ENCODE measurements at places on chromosomes 13 and 19. TPM values are rescaled to one million over a fixed set of nuclear protein-coding genes. Genes with fewer than 3 reads are reported as not detected.
A peak's percentile ranks its signal among the peaks of the same experiment; 100 is the strongest.

GRCh38 chr13:62356977-62357376 is 941.3 kb upstream of the PCDH20 start:
- H3K27me3 ChIP-seq = no peaks in the 10 kb centered on the region
- no peak overlapping the region for H3K27ac ChIP-seq
- DNase-seq = no peak
- no peaks in the 10 kb centered on the region for H3K36me3 ChIP-seq
- no peaks in the 10 kb centered on the region for H3K4me1 ChIP-seq

GRCh38 chr13:83882606-83882959 is 309 bp upstream of the SLITRK1 start:
- no peaks in the 10 kb centered on the region for H3K36me3 ChIP-seq
- no peak overlapping the region for H3K27ac ChIP-seq
- peaks cover 33% of the 10 kb centered on the region for H3K27me3 ChIP-seq
- H3K4me3 ChIP-seq = no peak overlapping the region
- H3K4me1 ChIP-seq = peaks cover 9% of the 10 kb centered on the region

DNA sequence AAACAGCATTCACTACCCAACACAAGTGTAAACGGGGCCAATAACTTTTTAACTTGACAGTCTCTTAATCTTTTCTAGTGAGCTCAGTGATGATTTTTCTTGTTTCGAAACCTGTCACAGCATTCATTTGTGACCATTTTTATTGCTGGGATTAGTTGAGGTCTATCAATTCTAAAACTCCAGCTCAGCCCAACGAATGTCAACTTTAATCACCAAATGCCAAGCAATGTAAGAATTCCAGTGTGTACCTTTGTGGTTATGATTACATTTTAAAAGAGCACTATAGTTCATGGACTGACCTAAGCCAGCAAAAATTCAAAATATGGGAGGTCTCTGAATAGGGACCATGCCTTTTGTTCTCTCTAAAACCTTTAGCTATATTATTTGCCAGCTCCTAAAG is 694.3 kb upstream of the SGCG start:
- DNase-seq = no peak
- H3K36me3 ChIP-seq = no peaks in the 10 kb centered on the region
- H3K4me1 ChIP-seq = no peaks in the 10 kb centered on the region
- H3K27me3 ChIP-seq = no peaks in the 10 kb centered on the region
- H3K27ac ChIP-seq = no peak overlapping the region
- no peak overlapping the region for H3K4me3 ChIP-seq

DNA sequence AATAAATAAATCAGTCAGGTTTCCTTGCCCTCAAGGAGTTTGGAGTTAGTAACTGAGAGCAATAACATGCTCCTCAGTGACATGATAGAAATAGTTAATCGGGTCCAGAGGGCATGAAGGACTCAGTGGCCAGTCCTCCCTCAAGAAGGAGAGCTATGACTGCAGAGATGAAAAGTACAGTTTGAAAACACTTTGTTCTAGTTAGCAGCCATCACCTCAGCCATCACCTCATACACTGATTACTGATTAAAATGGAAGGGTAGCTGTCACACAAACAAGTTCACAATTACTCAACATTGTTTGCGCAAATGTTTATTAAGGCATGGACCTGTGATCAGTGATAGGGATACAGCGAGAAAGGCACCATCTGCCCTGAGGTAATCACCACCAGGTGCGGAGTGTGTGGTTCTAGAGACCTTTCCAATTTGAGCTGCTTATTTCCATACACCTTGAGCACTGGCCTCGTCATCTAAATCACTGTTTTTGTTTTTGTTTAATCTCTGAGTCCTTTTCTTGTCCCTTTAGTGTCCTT is 85.3 kb upstream of the RAP2A start:
- no peak overlapping the region for H3K4me3 ChIP-seq
- no peaks in the 10 kb centered on the region for H3K4me1 ChIP-seq
- peaks cover 19% of the 10 kb centered on the region for H3K36me3 ChIP-seq
- H3K27me3 ChIP-seq = no peaks in the 10 kb centered on the region

DNA sequence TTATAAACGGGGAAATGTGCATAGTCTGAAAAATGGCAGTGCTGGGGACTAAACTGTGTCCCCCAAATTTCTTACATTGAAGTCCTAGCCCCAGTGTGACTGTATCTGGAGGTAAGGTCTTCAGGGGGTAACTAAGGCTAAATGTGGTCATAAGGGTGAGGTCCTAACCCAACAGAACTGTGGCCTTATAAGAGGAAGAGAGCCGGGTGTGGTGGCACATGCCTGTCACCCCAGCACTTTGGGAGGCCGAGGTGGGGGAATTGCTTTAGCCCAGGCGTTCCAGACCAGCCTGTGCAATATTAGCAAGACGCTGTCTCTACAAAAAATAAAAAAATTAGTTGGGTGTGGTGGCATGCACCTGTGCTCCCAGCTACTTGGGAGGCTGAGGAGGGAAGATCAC is 17.8 kb downstream of the PROZ start:
- H3K4me3 ChIP-seq = no peak overlapping the region
- H3K27ac ChIP-seq = peak overlapping the region; percentile 81
- DNase-seq = no peak
- H3K4me1 ChIP-seq = peaks cover 1% of the 10 kb centered on the region
- peaks cover 36% of the 10 kb centered on the region for H3K36me3 ChIP-seq

IGFL2 gene
- polyA plus RNA-seq = not detected

MATK gene
- 6.7 TPM for polyA plus RNA-seq

DNA sequence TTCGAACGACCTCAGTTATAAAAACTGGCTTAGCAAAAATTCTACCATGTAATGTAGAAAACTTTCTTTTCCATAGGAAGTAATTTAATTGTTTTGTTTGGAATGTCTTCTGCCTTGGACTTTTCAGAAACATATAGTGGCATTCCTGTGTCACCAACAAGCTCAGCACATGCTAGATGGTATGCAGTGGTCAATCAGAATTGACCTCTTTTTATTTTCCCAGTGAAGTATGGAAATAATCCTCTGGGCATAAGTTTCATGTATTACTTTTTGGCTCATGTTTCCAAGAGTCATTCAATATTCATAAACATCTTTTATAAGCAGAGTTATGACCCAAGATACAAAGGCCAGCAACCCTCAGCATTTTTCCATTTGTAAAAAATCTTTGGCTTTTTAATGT is 33.6 kb downstream of the NALCN start:
- H3K36me3 ChIP-seq = no peaks in the 10 kb centered on the region
- no peak overlapping the region for H3K27ac ChIP-seq
- H3K4me3 ChIP-seq = no peak overlapping the region
- H3K27me3 ChIP-seq = no peaks in the 10 kb centered on the region
- DNase-seq = no peak

GRCh38 chr19:2070986-2071673 is 20.1 kb upstream of the MKNK2 start:
- H3K36me3 ChIP-seq = peaks cover 19% of the 10 kb centered on the region
- H3K27me3 ChIP-seq = no peaks in the 10 kb centered on the region
- DNase-seq = no peak
- H3K27ac ChIP-seq = peak overlapping the region; percentile 98
- H3K4me1 ChIP-seq = peaks cover 72% of the 10 kb centered on the region

SIGLEC6 gene
- 1.2 TPM for polyA plus RNA-seq

SCN1B gene
- 0.36 TPM for polyA plus RNA-seq

DNA sequence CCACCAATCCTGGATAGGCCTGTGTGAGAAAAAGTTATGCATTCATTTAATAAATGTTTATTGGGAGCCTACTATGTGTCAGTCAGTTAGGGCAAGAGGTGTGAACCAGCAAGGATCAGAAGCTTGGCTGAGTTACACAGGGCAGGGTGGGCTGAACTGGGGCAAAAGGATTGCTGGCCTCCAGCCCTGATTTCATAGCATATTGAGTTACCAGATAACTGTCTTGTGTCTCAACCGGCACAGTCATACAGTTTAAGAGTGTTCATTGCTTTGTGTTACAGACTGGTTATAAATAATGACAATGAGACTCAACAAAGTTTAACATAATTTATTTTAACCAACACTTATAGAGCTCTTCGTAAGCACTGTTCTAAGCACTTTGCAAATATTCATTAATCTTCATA is 253.8 kb downstream of the DLEU7 start:
- no peaks in the 10 kb centered on the region for H3K36me3 ChIP-seq
- H3K27ac ChIP-seq = no peak overlapping the region
- no peak for DNase-seq
- H3K4me3 ChIP-seq = no peak overlapping the region

CYP4F12 gene
- polyA plus RNA-seq = not detected

DNA sequence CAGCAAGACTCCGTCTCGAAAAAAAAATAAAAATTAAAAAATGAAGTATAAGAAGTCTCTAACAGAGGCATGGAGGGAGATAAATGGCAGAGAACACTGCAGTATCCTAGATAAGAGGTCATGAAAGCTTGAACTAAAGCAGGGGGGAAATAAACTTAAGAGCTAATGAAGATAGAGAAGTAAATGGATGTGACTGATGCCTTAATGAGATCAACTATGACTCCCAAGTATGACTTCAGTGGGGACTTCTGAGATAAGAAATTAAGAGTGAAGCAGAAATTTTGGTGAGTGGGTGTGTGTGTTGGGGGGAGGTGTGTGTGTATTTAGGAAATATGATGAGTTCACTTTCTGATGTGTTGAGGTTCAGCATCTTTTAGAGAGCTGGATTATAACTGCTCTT is 55.1 kb downstream of the DIAPH3 start:
- H3K36me3 ChIP-seq = no peaks in the 10 kb centered on the region
- H3K27me3 ChIP-seq = no peaks in the 10 kb centered on the region
- H3K4me1 ChIP-seq = no peaks in the 10 kb centered on the region
- H3K4me3 ChIP-seq = no peak overlapping the region
- no peak overlapping the region for H3K27ac ChIP-seq

- no peaks in the 10 kb centered on the region for H3K36me3 ChIP-seq
- H3K4me3 ChIP-seq = no peak overlapping the region
- H3K27me3 ChIP-seq = peaks cover 31% of the 10 kb centered on the region
- peaks cover 7% of the 10 kb centered on the region for H3K4me1 ChIP-seq
- peak; percentile 9 for DNase-seq
Observed at GRCh38 chr19:47541518-47541917, 26.7 kb upstream of the NAPA start.

DNA sequence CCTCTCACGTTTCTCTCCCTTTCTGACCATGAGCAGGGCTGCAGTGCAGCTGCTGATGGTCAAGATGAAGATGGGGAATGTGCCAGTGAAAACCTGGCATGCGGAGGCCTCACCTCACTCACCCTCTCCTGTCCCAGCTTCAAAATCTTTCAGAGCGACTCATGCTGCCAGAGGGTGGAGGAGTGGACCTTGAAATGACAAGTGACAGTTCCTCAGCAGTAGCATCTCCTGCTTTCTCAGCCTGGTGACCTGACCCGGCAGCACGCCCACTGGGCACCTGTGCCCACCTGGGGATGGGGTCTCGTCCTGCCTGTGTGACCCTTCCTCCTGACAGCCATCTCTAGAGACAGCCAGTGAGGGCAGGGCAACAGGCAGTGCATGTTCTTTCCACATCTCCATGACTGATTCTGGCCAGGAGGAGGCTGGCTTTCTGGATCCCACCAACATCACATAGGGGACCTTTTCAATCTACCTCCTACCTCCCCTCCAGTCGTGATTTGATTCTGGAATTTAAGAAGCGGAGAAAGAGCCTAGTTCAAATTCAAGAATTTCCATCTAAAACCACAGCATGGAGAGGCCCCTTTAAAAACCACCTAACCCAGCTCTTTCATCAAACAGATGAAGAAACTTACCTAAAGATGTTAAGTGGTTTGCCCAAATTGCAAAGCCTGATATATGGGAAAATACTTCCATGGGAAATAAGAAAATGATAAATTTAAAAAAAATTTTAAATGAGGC is 45.8 kb downstream of the RFX2 start:
- peaks cover 57% of the 10 kb centered on the region for H3K27me3 ChIP-seq
- H3K4me3 ChIP-seq = no peak overlapping the region
- no peak overlapping the region for H3K27ac ChIP-seq
- peaks cover 8% of the 10 kb centered on the region for H3K4me1 ChIP-seq

- no peak overlapping the region for H3K4me3 ChIP-seq
- peak overlapping the region; percentile 8 for H3K27ac ChIP-seq
- DNase-seq = no peak
- H3K4me1 ChIP-seq = no peaks in the 10 kb centered on the region
Observed at GRCh38 chr13:60351855-60352615, 45.0 kb upstream of the TDRD3 start.

DNA sequence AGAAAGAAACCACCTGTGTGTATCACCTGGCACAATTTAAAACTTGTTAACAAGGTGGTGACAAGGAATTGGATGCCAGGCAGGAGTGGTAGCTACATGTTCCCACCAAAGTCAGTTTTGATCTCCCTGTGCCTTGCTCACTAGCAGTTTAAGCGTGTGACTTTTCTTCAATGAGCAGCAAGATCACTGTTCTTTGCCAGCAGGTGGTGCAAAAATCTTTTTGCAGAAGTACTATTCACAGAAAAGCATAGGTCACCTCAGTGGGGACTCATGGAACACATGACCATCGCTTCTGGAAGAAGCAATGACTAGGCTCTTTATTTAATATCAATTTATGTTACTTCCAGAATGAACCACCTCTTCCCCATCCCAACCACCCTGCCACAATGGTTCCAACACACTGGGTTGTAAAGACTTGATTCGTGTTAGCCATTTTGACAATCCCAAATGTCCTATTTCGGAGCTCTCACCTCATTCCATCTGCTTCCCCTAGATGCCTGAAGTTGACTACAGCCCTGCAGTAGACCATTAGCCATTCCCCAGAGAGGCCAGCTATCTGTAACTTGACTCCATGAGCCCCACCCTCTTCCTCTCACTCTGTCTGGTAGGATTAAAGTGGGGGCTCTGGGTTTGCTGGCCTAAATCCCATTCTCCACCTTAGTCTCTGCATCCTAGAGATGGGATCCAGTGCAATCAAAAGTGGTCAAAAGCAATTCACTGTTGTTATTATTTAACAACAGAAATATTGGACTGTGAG is 59.1 kb upstream of the TNFRSF19 start:
- no peak overlapping the region for H3K27ac ChIP-seq
- no peaks in the 10 kb centered on the region for H3K36me3 ChIP-seq
- peaks cover 48% of the 10 kb centered on the region for H3K27me3 ChIP-seq
- H3K4me3 ChIP-seq = no peak overlapping the region
- DNase-seq = peak; percentile 3
- no peaks in the 10 kb centered on the region for H3K4me1 ChIP-seq

GRCh38 chr13:97858161-97858560 is 95.3 kb upstream of the IPO5 start:
- peaks cover 6% of the 10 kb centered on the region for H3K27me3 ChIP-seq
- H3K4me3 ChIP-seq = no peak overlapping the region
- no peaks in the 10 kb centered on the region for H3K36me3 ChIP-seq
- H3K4me1 ChIP-seq = no peaks in the 10 kb centered on the region
- no peak for DNase-seq

DNA sequence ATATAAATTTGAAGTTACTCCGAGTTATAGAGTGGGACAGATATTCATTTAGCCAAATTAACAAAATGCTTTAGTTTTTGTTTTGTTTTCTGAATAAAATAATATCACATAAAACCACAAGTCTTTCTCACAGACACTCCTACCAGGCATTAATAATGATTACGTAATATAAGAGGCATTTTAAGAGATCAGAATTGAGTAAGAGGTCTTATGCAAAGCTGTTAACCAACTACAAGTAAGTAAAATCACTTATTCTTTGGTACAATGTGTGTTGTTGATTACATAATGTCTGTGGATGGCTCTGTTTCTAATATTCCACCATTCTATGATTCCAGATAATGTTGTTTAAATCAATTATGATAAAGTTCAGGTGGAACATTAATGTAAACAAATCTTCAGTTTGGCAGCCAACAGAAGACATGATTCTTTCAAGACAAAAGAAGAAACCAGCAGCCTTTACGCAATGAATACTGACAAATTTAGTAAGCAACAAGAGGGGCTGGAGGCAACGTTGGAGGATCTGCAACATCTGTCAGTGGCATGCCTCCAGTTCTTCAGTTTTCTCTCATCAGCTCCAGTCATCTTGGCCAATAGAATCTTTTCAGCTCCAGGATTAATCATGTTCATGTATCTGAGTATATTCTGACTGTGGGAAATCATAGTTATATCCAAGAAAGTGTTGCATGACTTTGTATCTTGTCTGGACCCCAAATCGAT is 403.8 kb downstream of the SLITRK5 start:
- no peaks in the 10 kb centered on the region for H3K27me3 ChIP-seq
- DNase-seq = no peak
- no peaks in the 10 kb centered on the region for H3K36me3 ChIP-seq
- no peaks in the 10 kb centered on the region for H3K4me1 ChIP-seq
- no peak overlapping the region for H3K27ac ChIP-seq
- H3K4me3 ChIP-seq = no peak overlapping the region
